ENCODE measurements at places on chromosomes 2 and 18. TPM values are rescaled to one million over a fixed set of nuclear protein-coding genes. Genes with fewer than 3 reads are reported as not detected.

DNA sequence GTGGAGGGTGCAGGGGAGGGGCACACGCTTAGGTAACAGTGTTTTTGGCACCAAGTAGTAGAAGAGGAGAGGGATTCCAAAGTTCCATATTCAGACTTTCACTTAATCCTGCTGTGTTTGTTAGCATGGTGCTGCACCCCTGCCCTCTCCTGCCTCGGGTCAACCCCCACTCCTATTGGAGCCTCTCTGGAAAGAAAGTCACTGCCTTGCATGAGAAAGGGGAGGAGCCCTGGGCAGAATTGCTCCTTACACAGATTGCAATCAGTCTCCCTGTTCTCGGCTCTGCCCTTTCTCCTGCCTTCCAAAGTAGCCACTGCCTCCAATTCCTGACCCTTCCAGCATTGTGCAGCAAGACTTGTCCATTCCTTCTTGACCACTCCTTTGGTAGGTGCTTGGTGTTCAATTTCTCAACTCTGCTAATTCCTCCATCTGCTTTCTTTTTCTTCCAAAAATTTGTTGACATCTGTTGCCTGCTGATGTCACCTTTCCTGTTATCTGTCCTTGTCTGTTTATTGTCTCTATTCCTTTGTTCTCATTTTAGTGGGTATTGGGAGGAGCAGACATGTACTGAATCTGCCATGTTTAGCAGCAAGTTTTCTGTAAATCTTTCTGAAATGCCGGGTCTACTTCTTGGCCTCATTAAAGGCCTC, 225.4 kb downstream of the LOXHD1 start:
- no peak for DNase-seq

GRCh38 chr2:54573537-54573919, 117.4 kb downstream of the SPTBN1 start:
- DNase-seq, result no peak

Gene LRRC30
- total RNA-seq, result not detected

Gene OSBPL6
- total RNA-seq, result 1.3 TPM

Gene SERPINB12
- total RNA-seq, result not detected
